ENCODE measurements at places on chromosomes 1 and 21.
A peak's percentile ranks its signal among the peaks of the same experiment; 100 is the strongest.

- peak; percentile 95 for DNase-seq
Measured at GRCh38 chr1:220733086-220733601, 15.0 kb upstream of the MTARC2 start.

DNA sequence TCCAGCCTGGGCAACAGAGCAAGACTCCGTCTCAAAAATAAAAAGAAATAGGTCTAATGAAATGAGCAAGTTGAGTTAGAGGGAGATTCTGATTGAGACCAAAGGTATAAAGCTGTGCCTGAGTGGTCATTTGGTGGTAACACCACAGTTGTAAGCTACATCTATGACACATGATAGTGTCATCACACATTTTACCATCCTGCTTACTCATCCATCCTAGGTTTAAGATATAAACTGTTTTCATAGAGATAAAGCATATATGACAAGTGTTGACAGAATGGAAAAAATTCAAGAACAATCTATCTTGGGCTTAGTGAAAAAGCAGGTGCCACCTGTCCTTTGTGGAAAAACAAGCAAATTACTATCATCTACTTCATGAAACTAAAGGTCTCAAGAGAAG is 7.1 kb upstream of the CFAP141 start:
- DNase-seq = peak; percentile 67

DNA sequence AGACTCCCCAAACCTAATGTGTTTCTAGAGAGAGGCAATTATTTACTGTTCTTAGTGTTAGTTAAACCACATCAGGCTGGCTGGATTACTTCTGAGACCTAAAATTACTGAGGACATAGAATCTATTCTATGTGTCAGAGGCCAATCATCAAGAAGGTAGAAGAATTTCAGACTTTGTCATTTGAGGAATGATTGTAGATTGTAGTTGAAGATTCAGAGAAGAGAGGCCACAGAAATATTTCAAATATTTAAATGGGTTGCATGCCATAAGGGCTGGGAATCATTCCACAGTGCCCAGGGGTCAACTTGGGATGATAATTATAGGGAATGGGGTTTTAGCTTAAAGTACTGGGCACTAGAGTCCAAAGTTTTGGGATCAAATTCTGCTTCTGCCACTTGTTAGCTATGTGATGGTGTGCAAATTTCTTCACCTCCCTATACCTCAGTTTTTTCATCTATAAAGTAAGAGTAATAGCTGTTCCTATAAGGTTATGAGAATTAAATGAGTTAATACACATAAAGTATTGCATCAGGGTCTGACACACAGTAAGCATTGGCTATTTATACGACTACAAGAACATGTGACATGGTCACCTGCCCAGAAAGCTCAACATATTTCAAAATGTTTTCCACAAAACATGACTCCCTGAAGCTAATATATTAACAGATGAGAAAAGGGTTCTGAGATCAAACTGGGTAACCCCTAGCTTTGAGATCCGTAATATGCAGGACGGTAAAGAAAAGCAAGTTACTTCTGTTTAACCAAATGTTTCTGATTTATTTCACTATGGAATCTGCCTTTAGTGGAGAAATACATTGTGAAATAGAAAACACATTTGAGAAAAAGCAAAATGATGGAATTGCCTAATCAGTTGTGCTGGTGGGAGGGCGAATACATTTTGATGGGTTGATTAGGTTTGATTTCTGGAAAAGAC is 69.7 kb upstream of the SPAG17 start:
- no peak for DNase-seq

DNA sequence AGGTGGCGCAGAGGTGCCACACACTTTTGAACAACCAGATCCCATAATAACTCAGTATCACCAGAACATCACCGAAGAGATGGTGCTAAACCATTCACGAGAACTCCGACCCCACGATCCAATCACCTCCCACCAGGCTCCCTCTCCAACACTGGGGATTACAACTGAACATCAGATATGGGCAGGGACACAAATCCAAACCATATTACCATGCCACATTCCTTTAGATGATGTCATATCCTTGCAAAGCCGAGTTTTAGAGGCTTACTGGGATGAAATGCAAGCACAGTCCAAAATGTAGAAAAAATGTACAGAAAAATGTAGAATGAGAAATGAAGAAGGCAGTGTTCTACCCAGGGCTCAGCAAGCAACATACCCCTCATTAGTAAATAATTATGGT is 64.7 kb downstream of the SGIP1 start:
- peak; percentile 88 for DNase-seq

GRCh38 chr1:110424699-110425611 is 17.5 kb upstream of the LAMTOR5 start:
- DNase-seq = peak; percentile 53

GRCh38 chr1:233627823-233628222 is 13.9 kb downstream of the KCNK1 start:
- DNase-seq = no peak

GRCh38 chr1:198729195-198729863 is 90.5 kb downstream of the PTPRC start:
- DNase-seq = no peak

GRCh38 chr1:227429447-227430359 is 111.4 kb upstream of the CDC42BPA start:
- peak; percentile 46 for DNase-seq

- no peak for DNase-seq
Measured at GRCh38 chr1:66350001-66350547, 183.9 kb upstream of the SGIP1 start.

GRCh38 chr1:201676197-201676596 is 137.3 kb downstream of the NAV1 start:
- DNase-seq = peak; percentile 53

- DNase-seq = no peak
Measured at GRCh38 chr1:75838079-75838478, 41.4 kb downstream of the MSH4 start.

GRCh38 chr1:152228831-152229230 is 4.8 kb upstream of the HRNR start:
- peak; percentile 28 for DNase-seq

DNA sequence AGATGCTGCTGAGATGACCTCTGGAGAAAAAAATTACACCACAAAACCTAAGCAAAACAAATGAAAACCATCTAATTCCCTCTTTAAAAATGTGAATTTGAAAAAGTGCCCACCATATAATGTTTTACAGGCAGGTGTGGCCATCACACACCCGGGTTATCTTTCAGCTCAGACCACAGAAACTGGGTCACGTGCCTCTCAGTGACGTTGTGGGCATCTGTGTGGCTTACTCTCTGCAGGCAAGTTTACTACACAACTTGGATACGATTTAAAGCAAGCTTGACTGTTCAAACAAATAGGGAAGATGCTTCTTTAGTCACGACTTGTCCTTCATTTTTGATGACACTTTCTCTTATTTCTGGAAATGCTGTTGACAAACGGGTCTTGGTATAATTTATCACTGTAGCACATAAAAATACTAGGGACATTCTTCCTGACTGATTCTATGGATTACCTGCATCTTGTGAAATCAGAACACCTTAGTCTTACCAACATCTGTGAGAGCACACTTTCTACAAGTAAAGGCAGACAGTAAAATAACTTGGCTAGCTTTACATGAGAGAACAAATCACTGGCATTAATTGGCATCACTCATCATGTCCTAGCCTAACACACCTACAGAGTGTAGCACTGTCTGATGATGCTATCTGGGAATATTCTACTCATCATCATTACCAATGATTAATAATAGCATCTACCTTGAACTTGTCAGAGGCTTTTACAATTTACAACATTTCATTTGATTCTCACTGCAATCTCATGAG is 89.3 kb upstream of the EDEM3 start:
- no peak for DNase-seq

DNA sequence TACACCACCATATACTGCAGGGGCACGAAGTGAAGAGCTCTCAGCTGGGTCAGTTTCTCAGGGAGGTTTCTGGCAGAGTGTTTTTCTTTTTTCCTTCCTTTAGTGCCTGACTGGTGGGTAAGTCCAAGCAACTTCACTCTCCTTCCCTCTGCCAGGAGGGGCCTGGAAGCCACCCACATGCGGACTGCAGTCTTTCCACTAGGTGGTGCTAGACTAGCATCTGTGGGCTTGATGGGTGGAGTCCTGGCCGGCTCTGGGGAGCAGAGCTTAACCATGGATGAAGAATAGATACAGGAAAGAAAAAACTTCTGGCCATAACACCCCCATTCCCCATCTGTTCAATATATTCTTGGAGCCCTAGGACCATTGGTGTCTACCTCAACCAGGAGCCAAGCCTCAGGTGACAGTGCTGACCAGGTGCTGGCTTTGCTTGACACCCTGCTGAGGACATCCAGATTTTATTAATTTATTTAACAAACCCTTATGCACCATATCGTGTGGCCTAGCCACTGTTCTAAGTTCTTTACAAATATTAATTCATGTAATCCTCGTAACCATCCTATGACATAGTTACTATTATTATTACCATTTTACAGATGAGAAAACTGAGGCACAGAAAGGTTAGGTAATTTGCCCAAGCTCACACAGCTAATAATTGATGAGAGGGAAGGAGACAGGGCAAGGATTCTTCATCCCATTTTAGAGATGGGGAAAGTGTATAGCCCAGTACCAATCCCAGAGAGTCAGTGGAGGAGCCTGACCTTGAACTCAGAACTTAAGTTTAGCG is 126.7 kb upstream of the CSF3R start:
- peak; percentile 58 for DNase-seq

GRCh38 chr1:227945891-227946623 is 1.7 kb downstream of the WNT9A start:
- peak; percentile 49 for DNase-seq

DNA sequence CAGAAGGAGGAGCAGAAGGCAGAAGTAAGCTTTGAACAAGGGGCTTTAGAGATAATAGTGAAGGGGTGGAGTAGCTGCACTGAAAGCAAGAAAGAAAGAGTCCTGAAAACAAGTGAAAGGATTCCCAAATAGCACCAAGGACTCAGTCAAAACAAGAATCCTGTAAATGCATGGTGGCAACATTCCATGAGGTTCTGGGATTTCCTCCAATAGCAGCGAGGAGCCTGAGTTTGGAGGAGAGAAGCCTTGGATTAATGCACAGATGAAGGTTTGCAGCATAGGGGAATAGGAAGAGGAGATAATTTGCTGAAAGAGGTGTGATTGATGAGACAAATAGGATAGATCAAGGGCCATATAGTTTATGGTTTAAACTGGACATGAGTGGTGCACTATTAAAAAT is 10.9 kb downstream of the KRTAP22-2 start:
- DNase-seq = no peak

- DNase-seq = peak; percentile 52
Measured at GRCh38 chr1:17274186-17275170, 25.6 kb downstream of the PADI3 start.

- no peak for DNase-seq
Measured at GRCh38 chr1:83763361-83764095, 235.4 kb downstream of the TTLL7 start.

- DNase-seq = no peak
Measured at GRCh38 chr1:230976360-230976759, 2.3 kb downstream of the TTC13 start.

Measured in iris pigment epithelial cell (primary cell).